ENCODE measurements at places on chromosomes 7 and 10.

GRCh38 chr7:76343294-76343930 is 15.4 kb downstream of the YWHAG start:
- no peak for DNase-seq

- no peak for DNase-seq
Observed at GRCh38 chr10:9853405-9854355, 1164.0 kb upstream of the CELF2 start.

- DNase-seq, result peak; percentile 70
Observed at GRCh38 chr7:100053215-100053614, 3.6 kb downstream of the ZSCAN21 start.

- no peak for DNase-seq
Observed at GRCh38 chr7:47638679-47639315, 56.9 kb upstream of the TNS3 start.

- DNase-seq, result no peak
Observed at GRCh38 chr10:31188792-31189406, 130.1 kb upstream of the ZEB1 start.

DNA sequence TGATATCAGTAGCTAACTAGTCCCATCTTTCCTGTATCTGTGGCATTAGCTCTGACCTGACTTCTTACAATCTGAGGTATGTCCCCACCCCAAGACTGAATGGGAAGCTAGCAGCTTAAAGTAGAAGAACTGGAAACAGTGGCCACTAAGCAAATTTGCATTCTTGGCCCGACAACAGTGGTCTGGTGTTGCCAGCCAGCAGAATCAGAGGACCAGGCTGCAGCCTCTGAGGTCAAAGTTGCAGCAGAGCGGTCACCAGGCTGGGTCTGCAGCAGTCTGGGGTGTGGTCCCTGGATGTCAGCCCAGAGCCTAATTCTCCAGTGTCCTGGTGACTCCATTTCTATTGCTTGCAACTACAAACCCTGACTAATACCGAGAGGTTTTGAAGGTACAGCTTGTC is 26.3 kb downstream of the FAM107B start:
- DNase-seq, result no peak

- DNase-seq, result no peak
Observed at GRCh38 chr7:1071731-1072254, 16.1 kb upstream of the GPER1 start.
